ENCODE measurements at places on chromosomes 13 and 19.
A peak's percentile ranks its signal among the peaks of the same experiment; 100 is the strongest.

DNA sequence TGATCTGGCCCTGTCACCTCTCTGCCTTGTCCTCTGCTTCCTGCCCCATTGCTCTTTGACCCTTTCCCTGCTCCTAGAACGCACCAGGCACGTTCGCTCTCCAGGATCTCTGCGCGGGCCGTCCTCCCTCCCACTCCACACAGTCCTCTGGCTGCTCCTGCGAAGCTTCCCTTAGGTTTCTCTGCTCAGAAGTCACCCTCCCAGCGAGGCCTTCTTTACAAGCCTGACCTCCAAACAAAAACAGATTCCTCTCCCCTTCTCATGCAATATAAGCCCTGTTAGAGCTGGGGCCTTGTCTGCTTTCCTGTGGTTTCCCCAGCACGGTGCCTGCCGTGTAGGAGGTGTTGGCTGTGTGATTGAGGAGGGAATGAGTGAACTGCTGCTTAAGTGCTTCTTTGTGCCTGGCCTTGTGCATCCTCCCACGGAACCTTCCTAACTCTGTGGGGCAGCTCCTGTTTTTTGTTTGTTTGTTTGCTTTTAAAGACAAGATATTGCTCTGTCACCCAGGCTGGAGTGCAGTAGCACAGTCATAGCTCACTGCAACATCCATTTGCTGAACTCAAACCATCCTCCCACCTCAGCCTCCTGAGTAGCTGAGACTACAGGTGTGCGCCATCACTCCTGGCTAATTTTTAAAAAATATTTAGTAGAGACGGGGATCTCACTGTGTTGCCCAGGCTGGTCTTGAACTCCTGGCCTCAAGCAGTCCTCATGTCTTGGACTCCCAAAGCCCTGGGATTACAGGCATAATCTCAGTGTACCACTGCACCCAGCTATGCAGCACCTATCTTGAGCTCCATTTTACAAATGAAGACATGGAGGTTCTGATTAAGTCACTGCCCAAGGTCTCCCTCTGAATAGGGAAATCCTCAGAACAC is 82.0 kb downstream of the SIPA1L3 start:
- DNase-seq: no peak

DNA sequence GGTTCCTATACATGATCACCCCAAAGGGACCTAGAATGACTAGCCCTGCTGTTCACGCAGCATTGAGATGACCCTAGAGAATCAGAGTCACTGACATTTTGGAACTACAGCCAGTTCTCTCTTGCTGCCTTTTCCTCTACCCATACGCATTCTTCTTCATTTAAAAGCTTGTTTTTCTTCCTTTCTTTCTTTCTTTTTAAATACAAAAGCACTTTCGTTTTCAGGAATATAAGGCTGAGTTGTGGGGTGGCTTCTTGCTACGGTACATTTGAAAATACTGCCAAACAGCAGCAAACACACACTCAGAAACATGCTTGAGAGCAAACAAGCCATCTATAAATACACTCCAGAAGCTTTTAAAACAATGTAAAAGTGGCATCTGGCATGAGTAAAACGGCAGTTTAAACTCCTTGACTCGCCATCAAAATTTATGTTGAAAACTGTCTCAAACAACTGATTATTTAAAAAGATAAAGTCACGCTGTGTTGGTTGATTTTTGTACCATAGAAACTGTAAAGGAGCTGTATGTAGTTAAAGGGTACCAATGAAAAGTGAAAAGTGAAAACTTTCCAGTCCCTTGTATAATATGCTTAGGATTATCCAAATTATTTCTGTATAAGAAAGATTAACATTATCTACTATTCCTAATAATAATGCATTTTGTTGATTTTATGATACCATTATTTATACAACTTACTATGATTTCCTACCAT is 95.6 kb downstream of the PCDH9 start:
- DNase-seq: no peak

DNA sequence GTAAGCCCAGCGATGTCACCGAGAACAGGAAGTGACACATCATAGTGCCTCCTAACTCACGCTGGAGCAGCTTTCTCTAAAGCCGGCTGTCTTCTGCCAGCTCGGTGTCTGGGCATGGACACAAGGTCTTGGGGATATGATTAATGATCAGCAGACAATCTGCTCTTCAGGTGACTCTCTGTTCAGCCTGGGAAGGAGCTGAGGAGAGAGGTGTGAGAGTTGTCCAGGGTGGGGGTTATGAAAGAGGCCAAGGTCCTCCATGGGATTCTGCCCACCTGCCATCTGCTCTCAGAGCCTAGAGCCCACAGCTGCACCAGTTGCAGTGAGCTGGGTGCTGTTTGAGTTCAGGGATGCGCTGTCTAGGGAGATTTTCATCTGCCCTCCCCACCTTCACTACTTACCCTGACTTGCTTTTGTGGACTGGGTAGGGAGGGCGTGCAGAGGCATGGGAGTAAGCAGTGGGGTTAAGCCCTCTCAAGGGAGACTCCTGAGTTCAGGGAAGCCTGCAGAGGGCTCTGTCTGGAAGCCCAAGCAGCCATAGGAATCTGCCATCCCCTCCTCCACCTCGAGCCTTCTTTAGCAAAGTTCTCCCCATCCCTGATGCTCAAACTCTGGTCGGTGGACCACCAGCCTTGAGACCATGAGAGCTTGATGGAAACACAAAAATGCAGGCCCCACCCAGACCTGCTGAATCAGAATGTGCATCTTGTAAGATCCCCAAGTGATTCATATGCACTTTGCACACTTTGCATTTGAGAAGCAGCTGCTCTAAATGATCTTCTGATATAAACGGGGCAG is 539.7 kb downstream of the RFC3 start:
- no peak for DNase-seq

GRCh38 chr19:4316956-4317355 is 12.6 kb downstream of the FSD1 start:
- no peak for DNase-seq

DNA sequence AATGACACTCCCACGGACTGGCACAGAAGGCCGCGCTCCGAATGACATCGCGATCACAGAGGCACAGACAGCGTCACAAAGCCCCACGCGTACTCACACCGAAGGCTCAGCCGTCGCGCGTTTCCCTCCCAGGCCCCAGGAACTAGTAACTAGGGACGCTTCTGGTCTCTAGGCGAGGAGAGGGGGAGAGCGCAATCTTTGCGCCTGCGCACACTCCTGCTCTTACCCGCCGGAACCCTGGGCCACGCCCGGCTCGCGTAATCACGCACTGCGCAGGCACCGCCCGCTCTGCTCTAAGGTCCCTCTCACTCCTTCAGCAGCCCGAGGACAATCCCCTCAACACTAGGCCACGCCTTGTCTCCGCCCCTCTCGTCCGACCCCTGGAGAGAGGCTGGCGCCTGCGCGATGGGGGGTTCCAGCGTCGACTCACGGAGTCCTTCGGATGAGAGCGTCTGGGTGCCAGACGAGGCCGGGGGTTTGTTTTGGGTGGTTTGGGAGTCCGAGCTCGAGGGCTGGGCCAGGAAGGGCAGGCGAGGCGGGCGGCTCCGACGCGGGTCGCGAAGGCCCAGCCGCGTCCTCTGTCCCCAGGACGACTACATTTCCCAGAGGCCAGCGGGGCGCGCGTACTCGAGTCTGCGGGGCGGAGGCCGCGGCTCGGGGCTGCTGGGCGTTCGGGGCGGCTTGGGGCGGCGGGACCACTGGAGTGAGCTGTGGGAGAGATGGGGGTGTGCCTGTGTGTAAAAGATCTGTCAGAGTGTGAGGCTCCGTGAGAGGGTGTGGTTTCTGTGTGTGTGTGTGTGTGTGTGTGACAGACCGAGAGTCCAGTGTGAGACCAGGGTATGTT is at the start of gene ZNF471:
TSS of gene ZNF471 (plus strand) at position 410 of the 844 bp plus-strand sequence. CDS start 3,717 bp downstream, outside the sequence.
- DNase-seq: peak; percentile 99

GRCh38 chr19:18339723-18340122 is 675 bp upstream of the PGPEP1 start:
- no peak for DNase-seq

- DNase-seq: no peak
Observed at GRCh38 chr13:56893843-56894242, 246.9 kb upstream of the PRR20A start.

GRCh38 chr19:50430888-50431342 is 1.8 kb upstream of the MYBPC2 start:
- DNase-seq: no peak

GRCh38 chr13:79703772-79704171 is 222.8 kb downstream of the NDFIP2 start:
- DNase-seq: no peak

Measured in hematopoietic multipotent progenitor cell (in vitro differentiated cells).